Stomach (tissue), 19 donors: ENCODE measurements at places on chromosomes 7 and 10. TPM values are rescaled to one million over a fixed set of nuclear protein-coding genes. Genes with fewer than 3 reads are reported as not detected.

GRCh38 chr10:61961278-61961677 lies 59.8 kb downstream of the ARID5B start:
- DNase-seq = no peak

DNA sequence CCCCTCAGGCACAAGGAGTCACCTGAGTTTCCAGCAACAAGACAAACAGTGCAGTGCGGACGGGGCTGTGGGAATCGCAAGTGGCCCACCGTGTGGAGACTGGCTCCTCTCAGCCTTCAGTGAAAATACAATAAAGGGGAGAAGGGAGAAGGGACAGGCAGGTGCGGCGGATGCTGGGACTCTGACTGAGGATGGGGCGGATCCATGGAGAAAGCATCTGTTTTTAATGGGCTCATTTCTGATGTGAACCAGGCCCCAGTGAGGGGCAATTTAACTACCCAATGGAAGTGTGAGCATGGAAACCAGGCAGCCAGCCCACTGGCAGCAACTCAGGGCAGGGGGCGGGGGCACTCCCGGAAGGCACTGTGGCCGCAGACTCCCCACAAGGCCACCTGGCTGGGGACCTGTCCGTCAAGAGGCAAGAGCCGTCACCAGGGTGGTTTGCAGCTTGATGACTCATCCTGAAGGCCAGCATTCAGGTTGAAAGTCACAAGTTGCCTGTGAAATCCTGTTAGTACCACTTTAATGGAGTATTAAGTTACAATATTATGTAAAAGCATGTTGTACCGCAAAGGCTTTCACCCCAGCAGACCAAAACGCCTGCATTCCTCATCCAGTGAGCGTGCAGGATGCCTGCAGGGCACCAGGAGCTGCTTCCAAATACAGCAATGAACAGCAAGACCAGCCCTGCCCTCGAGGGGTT lies 476.4 kb downstream of the PTPRN2 start:
- DNase-seq = peak; percentile 15

DNA sequence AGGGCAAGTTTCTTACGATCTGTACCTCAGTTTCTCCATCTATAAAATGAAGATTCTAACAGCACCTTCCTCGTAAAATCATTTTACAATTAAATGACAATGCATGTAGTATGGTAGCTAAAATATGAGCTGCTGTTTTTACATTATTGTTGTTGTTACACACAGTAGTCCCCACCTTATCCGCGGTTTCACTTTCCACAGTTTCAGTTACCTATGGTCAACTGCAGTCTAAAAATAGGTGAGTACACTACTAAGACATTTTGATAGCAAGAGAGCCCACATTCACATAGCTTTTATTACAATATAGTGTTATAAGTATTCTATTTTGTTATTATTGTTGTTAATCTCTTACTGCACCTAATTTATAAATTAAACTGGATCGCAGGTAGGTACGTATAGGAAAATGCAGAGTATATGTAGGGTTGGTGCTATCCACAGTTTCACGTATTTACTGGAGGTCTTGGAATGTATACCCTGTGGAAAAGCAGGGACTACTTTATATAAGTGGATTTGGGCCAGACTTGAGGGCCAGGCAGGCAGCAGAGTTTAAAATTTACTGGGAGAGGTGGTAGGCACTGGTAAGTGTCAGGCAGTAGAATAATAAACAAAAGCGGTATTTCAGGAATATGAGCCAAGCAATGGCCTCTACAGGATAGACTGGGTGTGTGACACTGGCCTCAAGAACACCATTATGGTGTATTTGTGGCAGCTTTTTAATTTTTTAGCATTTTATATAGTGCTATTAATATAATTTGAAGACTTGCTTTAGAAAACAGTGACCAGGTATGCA lies 10.2 kb downstream of the DNMBP start:
- DNase-seq = no peak

- DNase-seq = no peak
These were observed 113.3 kb downstream of the CYTH3 start for GRCh38 chr7:6159097-6159483.

DNA sequence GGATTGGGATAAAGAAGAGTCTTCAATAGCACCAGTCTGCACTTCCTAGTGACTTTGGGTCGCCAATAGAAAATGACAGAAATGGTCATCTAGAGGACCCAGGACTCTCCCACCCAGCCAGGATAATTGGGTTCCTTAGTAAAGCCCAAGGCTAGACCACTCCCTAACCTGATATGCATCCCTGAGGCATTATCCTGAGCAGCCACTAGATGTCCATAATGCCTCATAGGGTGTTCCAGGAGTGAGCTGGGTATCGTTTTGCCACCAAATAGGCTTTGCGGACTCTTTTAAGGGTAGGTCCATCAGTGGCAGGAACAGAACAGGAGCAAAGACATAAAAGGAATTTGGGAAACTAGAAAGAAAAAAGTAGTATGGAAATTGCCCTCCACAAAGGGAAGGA lies 4.5 kb upstream of the LRRC4 start:
- peak; percentile 48 for DNase-seq

GRCh38 chr7:102814025-102814471 lies 65.2 kb downstream of the FAM185A start:
- no peak for DNase-seq

GRCh38 chr10:79939969-79940368 lies 8.9 kb downstream of the SFTPD start:
- DNase-seq = no peak

- DNase-seq = no peak
These were observed 128.5 kb downstream of the DKK1 start for GRCh38 chr10:52442576-52442975.

DNA sequence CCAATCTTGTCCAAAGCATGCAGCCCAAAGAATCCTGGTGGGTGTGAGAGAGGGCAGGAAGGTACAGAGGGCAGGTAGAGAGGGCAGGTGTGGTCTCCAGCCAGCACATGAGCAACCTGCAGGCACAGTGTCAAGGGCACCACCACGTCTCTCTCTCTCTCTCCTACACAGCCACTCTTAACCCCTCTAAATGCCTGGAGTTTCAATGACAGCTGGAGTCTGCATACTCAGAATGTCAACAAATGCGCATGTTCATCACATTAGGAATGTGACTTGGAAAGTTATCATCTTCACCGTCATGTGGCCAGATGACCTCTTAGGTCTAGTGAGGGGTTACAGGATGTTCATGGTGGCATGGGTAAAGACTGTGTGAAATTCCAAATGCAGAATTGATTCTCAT lies 456.8 kb downstream of the SORCS1 start:
- no peak for DNase-seq

- DNase-seq = no peak
These were observed 83.1 kb upstream of the EGR2 start for GRCh38 chr10:62899311-62899710.

- DNase-seq = no peak
These were observed 43.9 kb downstream of the LUC7L2 start for GRCh38 chr7:139403601-139404000.

GRCh38 chr7:81013083-81013817 lies 94.4 kb upstream of the SEMA3C start:
- DNase-seq = no peak

DNA sequence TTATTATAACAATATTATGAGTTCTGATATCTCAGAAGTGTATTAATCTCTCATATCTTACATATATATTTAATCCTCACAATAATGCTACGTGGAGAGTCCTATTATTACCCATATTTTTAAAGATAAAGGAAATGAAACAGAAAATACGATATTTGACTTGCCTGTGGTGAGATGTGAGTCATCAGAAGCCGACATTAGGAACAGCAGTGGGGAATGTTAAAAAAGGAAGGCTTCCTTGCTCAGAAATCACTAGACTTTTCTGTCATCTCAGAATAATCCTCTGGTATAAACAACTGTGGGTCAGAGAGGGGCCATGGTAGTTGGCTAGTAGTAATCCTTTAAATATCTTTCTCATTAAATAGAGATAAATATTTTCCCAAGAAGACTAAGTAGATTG lies 402.3 kb upstream of the PCDH15 start:
- DNase-seq = no peak

GRCh38 chr7:29835718-29836117 lies 29.4 kb downstream of the WIPF3 start:
- no peak for DNase-seq

BICC1 gene
- 0.29 TPM for total RNA-seq

ANXA8L1 gene
- not detected for total RNA-seq

FZD1 gene
- total RNA-seq = 1.8 TPM

ALOX5 gene
- 3.2 TPM for total RNA-seq

SLF2 gene
- total RNA-seq = 23.3 TPM
